Ovary (tissue), 10 donors: ENCODE measurements at places on chromosomes 5 and 9.

GRCh38 chr5:143946837-143947236 is 134.9 kb downstream of the HMHB1 start:
- DNase-seq: no peak

- no peak for DNase-seq
Observed at GRCh38 chr9:109483744-109484429, 14.2 kb downstream of the PTPN3 start.

DNA sequence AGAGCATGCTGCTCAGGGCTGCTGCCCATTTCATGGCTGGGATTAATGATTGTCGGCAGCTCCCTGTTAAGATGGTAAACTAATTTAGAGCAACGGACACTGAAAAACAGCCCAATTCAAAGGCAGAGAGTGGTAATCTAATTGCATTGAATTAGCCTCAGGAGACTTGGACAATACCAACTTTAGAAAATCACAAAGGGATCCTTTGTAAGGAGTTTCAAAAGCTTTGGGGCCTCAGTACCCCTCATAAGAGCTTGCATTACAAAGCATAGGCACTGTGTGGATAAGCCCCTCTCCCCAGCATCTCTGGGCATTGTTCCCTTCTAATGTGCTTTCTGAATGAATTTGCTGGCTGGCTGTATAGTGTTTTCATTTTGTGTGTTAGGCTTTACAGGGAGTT is 6.7 kb downstream of the GLRA1 start:
- no peak for DNase-seq

- DNase-seq: peak; percentile 59
Observed at GRCh38 chr5:140043508-140043872, 391 bp upstream of the NRG2 start.

DNA sequence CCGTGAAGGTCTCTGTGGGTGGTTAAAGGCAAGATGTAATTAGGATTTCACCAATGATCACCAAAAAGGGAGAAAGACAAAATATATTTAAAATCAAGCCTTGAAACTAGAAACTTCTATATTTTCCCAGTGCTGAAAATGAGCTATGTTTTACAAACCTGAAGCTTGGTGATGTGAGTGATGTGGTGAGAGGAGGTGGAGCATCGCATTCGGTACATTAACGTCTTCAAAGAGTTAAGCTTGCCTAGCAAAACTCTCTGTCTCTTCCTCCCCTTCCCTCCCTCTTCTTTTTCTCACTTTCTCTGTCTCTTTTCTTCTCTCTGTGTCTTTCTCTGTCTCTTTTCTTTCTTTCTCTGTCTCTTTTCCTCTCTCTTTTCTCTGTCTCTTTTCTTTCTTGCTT is 347.3 kb upstream of the IRX2 start:
- DNase-seq: no peak

GRCh38 chr5:15474143-15474719 is 25.7 kb upstream of the FBXL7 start:
- no peak for DNase-seq

GRCh38 chr9:126532019-126532462 is 81.7 kb upstream of the LMX1B start:
- DNase-seq: no peak

GRCh38 chr5:142819825-142820224 is 49.6 kb downstream of the ARHGAP26 start:
- no peak for DNase-seq

DNA sequence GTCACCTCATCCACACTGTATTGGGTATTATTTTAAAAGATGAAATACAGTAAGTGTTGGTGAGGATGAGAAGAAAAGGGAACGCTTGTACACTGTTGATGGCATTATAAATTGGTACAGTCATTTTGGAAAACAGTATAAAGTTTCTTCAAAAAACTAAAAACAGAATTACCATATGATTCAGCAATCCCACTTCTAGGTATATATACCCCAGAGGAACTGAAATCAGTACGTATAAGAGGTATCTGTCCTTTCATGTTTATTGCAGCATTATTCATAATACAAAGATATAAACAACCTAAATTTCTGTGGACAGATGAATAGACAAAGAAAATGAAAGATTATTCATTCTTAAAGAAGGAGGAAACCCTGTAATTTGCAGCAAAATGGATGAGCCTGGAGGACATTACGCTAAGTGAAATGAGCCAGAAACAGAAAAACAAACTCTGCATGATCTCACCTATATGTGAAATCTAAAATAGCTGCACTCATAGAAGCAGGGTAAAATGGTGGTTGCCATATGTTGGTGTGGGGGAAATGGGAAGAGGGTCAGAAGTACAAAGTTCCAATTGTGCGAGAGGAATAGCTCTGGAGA is 191.6 kb downstream of the TRIM36 start:
- no peak for DNase-seq

DNA sequence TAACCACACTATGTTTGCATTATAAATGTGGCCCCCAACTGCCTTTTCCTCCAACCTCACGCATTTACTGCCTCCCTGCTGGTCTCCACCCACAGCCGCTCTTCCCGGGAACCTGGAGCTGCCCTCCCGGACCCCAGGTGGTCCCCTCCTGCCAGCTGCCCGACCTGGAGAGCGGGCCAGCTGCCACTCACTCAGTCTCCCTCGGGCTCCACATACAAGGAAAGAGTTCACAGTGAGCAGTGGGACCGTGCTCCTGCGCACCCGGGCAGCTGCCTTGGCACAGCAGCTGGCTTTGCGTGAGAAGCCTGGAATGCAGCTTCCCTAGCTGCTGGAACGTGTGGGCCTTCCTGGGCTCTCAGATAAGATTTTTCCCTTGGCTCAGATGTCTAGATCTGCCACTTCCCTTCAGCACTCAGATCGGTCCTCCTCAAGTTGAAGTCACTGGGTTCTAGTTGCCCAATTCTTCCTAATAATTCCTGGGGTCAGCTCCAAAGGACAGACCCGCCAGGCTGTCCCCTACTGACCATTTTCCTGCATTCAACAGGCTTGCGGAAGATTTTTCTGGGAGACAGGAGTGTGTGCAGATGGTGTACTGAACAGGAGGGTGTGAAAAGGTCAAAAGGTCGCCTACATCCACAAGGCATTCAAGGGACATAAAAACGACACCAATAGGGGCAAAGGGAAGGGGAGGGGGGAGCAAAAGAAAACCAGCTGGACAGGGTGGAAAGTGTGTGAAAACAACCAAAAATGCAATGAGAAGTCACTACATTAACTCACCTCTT is 69.1 kb downstream of the MYO10 start:
- no peak for DNase-seq

GRCh38 chr5:111779922-111780292 is 22.9 kb upstream of the NREP start:
- DNase-seq: no peak

DNA sequence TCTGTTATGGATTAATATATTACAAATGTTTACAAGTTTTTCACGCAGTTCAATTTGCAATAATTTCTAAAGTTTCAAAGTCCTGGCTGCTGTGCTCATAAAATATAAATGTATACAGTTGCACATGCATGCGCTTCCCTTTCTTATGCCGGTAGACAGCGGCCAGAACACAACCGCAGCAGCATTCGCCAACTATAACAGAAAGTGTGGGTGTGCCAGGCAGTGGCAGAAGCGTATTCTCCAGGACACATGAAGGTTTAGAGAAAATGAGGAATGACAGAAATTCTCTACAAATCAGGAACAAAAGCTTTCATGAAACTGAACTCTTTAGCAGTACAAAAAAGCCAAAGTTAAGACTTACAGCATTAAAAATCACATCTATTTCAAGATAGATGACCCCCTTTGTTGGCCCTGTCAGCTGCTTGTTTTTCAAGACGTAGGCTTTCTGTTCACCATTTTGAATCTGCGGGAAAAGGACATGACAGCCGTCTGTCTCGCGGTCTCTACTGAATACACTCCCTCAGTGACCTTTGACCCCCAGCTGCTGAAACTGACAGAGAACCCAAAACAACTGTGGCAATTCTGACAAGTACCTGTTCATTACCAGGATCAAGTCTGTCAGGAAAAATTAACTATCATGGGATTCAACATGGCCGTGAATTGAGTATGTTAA is 252.2 kb downstream of the SLF1 start:
- DNase-seq: no peak

- no peak for DNase-seq
Observed at GRCh38 chr5:83026516-83026915, 50.7 kb downstream of the TMEM167A start.

DNA sequence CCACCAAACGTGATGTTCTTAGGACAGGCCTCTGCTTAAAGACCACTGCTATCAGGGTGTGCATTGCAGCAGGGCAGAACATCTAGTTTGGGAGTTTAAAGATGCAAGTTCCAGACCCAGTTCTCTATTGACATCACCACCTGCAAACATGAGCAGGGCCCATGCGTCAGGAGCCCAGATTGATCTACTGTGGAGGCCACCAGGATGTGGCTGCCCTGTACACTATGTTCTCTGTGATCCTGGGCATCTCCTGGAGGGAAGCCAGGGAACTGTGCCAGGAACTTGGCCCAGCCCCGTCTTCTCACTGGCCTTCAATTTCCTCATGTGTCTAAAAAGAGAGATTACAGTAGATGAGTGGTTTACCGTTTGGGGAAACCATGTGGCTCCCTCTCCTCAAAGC is 87.1 kb downstream of the PDE6A start:
- peak; percentile 72 for DNase-seq

GRCh38 chr5:149433524-149434131 is 54.5 kb upstream of the IL17B start:
- DNase-seq: peak; percentile 67

GRCh38 chr5:40634154-40634553 is 45.6 kb upstream of the PTGER4 start:
- DNase-seq: no peak

- DNase-seq: no peak
Observed at GRCh38 chr9:81132318-81132717, 557.0 kb downstream of the TLE1 start.

DNA sequence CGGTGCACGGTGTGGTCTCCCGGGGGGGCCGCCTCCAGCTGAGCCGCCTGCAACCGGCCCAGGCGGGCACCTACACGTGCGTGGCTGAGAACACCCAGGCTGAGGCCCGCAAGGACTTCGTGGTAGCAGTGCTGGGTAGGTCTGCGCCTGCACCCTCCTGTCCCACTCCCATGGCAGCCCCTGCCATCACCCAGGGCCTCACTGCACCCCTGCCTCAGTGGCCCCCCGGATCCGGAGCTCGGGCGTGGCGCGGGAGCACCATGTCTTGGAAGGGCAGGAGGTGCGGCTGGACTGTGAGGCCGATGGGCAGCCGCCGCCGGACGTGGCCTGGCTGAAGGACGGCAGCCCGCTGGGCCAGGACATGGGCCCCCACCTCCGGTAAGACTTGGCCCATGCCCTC is 53.8 kb upstream of the ASS1 start:
- no peak for DNase-seq

- DNase-seq: no peak
Observed at GRCh38 chr9:129667378-129667777, 1.9 kb downstream of the PRRX2 start.

DNA sequence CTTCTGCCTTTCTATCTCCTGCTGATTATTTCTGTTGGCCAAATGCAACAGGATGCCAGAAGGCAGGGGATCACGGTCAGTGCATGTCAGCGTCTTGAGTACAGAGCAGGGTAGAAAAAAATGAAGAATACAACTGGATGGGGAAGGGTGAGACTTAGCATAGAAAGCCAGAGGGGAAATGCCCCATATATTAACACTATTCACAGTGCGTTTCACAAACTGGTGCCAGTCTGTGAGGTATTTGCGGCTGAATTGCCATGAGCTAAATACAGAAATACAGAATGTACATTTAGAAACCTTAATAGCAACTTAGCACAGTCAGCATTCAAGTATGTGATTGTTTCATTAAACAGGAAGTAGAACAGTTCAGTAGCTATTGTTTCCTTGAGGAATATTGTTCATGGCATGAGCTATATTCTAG is 31.0 kb upstream of the SLC1A3 start:
- no peak for DNase-seq

DNA sequence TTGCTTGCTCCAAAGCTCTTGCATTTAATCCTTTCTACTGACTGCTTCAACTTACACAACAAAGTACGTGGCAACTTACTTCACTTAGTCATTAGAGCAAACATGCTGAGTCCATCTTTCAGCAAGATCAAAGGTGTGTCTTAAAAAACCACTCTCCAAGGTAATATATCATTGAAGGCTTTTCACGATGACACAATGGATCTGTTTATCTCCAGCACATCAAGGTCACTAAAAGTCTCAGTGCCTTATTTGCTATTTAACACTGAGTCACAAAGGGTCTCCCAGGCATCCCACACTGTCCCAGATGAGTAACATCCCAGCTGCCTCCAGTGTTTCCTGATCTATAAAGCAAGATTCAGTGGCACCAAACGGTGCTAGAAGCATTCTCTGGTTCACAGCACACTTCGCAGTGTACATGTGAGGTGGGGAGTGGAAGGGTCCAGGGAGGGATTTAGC is 3.7 kb upstream of the CLK4 start:
- no peak for DNase-seq

DNA sequence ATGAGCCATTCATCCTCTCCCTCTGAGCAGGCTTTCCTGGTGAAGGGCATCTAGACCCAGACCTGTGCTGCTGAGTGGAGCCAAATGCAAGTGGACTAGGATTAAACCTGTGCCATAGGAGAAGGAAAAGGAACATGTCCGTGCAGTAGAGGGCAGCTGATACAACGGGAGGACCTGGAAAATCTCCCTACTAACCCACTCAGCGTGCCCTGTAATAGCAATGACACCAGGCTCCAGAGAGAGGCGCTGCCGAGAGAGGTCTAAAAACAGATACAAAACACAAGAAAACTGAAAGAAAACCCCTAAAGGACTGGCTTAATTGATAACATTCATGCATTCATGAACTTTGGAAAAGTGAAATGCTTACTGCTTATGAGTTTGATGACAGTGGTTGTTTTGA is 60.8 kb downstream of the PFDN1 start:
- no peak for DNase-seq

GRCh38 chr5:581266-581665 is 30.9 kb upstream of the CEP72 start:
- DNase-seq: no peak

- no peak for DNase-seq
Observed at GRCh38 chr5:143898381-143898780, 86.4 kb downstream of the HMHB1 start.

GRCh38 chr5:137491121-137491520 is 8.0 kb downstream of the SPOCK1 start:
- no peak for DNase-seq

DNA sequence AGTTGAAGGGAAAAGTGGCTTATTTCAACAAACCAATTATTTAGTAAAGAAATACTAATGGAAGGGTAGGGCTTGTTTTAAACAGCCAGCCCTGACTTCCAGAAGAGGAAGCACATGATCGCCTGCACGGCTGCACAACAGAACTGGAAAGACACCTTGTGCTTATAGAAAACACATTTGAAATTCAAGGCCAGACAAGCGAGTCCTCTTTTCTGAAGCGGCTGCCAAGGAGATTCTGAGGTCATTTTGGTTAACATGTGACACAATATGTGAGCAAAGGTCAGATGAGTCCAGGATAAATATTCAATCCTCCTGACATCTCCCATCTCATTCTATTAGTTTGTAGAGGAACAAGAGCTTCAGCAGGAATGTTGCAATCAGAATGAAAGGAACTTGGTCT is 461.4 kb upstream of the ST8SIA4 start:
- DNase-seq: no peak

- DNase-seq: no peak
Observed at GRCh38 chr5:96176022-96176421, 214.4 kb upstream of the ELL2 start.

- DNase-seq: no peak
Observed at GRCh38 chr9:32344551-32345182, 39.8 kb upstream of the ACO1 start.

- DNase-seq: no peak
Observed at GRCh38 chr5:131644370-131644769, 9.3 kb upstream of the RAPGEF6 start.

GRCh38 chr5:146426305-146426704 is 20.8 kb upstream of the TCERG1 start:
- no peak for DNase-seq

- DNase-seq: no peak
Observed at GRCh38 chr9:114798101-114798500, 7.7 kb downstream of the TNFSF15 start.
